ENCODE measurements at places on chromosomes 4 and X.

GRCh38 chrX:37755025-37755424 lies 24.8 kb upstream of the CYBB start:
- DNase-seq, result no peak

- DNase-seq, result no peak
These were observed 41.6 kb downstream of the TRPC5OS start for GRCh38 chrX:111917591-111917990.

DNA sequence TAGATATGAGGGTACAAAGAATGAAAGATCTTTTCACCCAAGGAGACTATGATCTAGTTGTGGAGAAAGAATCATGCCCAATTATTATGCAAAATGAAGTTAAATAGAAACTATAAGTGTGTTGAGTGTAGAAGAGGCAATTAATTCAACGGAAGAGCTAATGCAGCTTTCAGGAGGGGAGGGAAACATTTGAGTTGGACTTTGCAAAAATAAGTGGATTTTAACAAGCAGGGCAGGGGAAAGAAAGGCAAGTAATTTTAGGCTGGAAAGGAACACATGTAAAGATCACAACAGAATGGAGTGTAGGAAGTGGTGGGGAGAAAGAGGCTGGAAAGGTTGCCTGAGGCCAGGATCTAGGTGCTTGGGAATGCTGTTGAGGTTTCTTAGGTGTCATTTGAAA lies 44.1 kb downstream of the KLHL15 start:
- DNase-seq, result no peak

DNA sequence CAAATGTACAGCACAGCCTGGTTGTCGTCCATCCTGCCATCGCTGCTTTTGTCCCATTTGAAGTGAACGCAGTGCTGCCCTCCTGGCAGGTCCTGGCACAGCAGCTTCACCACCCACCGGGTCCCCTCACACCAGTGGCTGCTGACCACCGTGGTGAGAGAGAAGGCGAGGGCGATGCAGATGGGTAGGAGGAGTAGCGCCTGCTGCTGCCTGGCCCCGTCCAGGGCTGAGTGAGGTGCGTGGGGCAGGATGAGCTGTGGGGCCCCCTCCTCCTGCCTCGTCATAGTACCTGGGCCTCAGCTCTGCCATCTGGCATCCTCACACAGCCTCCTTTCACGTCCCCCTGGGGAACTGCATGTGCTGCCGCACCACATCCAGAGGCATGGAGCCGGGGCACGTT lies 1.8 kb downstream of the DCAF8L2 start:
- no peak for DNase-seq

- no peak for DNase-seq
These were observed 618.6 kb downstream of the TLL1 start for GRCh38 chr4:166491635-166492034.
